ENCODE measurements at places on chromosomes 2 and 18.

DNA sequence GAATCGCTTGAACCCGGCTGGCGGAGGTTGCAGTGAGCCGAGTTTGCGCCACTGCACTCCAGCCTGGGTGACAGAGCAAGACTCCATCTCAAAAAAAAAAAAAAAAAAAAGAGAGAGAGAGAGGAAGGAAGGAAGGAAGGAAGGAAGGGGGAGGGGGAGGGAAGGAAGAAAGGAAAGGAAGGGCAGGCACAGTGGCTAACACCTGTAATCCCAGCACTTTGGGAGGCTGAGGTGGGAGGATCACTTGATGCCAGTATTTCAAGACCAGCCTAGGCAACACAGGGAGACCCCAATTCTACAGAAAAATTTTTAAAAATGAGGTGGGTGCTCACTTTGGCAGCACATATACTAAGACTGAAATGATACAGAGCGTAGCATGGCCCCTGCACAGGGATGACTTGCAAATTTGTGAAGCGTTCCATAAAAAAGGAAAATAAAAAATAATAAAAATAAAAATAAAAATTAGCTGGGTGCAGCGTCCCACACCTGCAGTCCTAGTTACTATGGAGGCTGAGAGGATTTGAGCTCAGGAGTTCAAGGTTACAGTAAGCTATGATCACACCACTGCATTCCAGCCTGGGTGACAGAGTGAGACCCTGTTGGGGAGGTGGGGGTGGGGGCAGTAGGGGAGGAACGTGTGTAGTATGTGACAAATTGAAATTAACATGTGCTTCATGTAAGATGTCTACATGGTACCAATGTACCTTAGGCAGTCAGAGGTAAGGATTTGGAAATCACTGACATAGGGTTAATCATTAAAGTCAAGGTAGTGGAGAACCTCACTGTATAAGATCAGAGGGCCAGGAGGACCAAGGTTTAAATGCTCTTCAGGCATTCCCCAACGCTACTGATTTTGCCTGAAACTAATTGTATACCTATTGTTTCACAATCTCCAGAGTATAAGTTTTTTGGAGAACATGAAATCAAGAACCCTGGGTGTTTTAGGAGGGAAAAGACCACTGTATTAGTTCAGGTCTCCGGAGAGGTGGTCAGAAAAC is 1.4 kb downstream of the WDCP start:
- no peak for DNase-seq

GRCh38 chr18:48171490-48172188 is 237.5 kb downstream of the ZBTB7C start:
- no peak for DNase-seq

- no peak for DNase-seq
Observed at GRCh38 chr2:36748166-36748565, 51.7 kb downstream of the VIT start.

DNA sequence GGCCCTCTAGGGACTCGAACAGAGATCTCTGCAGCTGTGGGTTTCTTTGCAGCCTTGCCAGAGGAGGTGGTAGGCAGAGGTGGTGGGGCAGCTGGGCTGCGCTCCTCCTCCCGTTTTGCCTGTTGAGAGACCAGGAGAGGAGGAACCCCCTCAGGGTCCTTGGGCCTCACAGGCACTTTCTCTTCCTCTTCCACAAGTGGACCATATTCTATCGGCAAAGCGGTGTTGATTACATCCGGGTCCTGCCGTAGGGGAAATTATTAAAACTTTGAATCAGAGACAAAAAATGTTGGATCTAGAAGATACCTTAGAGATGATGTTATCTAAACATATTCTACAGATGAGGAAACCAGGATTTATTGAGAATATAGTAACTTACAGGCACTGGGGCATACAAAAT is 78.5 kb downstream of the CLIP4 start:
- no peak for DNase-seq

- DNase-seq: no peak
Observed at GRCh38 chr2:23509103-23509502, 124.1 kb downstream of the KLHL29 start.

GRCh38 chr2:41878716-41879234 is 169.0 kb upstream of the PKDCC start:
- no peak for DNase-seq

DNA sequence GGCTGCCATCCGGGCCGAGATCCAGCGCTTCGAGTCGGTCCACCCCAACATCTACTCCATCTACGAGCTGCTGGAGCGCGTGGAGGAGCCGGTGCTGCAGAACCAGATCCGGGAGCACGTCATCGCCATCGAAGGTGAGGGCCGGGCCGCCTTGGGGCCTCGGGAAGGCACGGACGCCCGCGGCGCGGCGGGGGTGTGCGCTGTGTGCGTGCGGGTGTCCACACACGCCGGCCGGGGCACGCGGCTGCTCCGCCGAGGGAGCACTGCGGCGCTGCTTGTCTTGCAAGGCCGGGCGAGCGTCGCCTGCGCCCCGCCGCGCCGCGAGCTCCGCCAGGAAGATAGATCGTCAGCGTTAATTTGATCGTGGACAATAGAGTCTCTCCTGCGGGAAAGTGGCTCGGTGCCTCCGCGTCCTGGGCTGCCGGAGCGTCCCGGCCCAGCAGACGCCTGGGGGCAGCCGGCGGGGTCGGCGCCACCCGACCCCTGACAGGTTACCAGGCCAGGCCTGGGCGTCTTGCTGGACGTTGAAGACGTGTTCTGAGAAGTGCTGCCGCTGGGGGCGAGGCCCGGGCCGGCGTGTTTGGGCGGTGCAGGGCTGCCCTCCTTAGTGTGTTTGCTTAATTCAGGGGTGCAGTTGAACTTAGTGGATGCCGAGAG is 1.0 kb downstream of the AGAP1 start:
- DNase-seq: no peak

GRCh38 chr2:238701341-238702206 is 146.3 kb upstream of the TWIST2 start:
- no peak for DNase-seq

GRCh38 chr2:207334624-207335371 is 169.1 kb upstream of the KLF7 start:
- no peak for DNase-seq

- peak; percentile 16 for DNase-seq
Observed at GRCh38 chr2:171723716-171724683, 36.7 kb downstream of the DYNC1I2 start.

- DNase-seq: no peak
Observed at GRCh38 chr18:47175283-47175897, 774 bp downstream of the IER3IP1 start.

- no peak for DNase-seq
Observed at GRCh38 chr18:58313491-58314032, 269.5 kb downstream of the NEDD4L start.

GRCh38 chr2:156343096-156343939 is 10.8 kb upstream of the NR4A2 start:
- DNase-seq: no peak

DNA sequence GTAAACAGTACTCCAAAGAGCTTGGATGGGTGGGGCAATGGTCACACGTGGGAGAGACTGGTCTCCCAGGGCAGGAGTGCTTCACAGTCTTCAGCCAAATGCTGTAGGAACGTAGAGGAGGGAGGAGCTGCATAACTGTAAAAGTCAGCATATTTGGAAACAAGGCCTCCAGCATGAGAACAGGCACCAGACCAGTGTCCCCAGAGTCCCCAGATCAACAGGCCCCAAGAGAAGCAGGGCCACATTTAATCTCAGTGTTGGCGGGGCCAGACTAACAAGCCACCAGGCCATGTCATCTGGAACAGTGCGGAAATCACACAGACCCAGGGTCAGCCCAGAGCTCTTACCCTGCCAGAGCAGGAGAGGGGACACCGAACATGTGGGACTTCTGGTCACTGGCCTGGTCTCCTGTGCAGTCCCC is 63.2 kb downstream of the ADCY3 start:
- no peak for DNase-seq

- no peak for DNase-seq
Observed at GRCh38 chr2:215271446-215271845, 40.4 kb upstream of the ATIC start.

- DNase-seq: no peak
Observed at GRCh38 chr18:42636309-42636708, 479.2 kb downstream of the RIT2 start.

GRCh38 chr2:13770279-13770678 is 862.2 kb upstream of the LRATD1 start:
- no peak for DNase-seq

All from HEK293T (cell line).